ENCODE measurements at places on chromosomes 3 and 15.
A peak's percentile ranks its signal among the peaks of the same experiment; 100 is the strongest.

GRCh38 chr3:9168241-9168741 lies 81.2 kb downstream of the SRGAP3 start:
- DNase-seq: peak; percentile 44

DNA sequence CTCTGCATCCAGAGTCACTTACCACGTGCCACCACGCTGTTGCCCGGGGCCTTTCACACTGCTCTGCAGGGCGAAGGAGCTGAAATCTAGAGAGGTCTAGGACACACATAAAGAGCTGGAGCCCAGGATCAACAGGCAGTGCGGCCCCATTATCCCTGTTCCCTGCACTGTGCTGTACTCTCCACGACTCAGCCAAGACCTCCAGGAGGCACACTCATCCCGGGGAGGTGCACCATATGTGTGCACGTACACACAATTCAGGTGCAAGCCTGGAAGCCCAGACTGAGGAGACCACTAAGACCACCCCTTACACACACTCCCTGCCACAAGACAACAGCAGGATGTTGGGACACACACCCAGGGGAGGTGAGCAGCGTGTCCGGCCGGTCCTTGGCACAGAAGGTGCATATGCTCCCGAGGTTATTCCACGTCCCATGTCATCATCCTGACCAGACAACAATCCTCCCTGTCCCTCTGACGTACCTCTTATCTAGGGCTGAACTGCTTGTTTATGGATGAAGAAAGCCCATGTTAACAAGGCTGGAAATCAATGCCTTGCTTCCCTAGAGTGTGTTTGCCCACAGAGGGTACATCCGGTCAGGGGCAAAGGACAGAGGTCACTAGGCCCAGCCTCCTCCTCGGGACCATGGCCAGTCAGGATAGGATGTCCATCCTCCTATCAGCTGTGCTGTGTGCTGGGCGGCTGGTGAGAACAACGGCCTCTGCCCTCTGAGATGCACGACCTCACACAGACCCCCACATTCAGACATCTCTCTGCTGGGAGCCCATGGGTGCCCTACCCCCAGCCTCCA lies 16.1 kb downstream of the KLF15 start:
- DNase-seq: no peak

- DNase-seq: peak; percentile 26
Measured at GRCh38 chr3:160400030-160400701, 716 bp downstream of the SMC4 start.

DNA sequence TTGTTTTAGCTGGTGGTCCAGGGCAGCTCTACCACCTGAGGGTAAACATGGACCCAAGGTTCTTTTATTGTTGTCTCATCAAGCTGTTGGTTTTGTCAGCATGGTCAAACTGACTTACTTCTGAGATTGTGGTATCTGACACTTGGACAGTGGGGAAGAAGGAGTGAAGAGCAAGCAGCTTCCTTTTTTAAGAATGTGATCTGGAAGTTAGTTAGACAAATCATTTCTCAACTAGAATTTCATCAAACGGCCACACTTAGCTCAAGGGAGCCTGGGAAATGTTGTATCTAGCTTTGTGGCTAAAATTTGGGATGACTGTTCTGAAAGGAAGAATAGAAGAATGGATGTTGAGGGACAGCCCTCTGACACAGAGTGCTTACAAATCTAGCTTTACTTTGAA lies 215.2 kb downstream of the ZNF621 start:
- DNase-seq: no peak

- no peak for DNase-seq
Measured at GRCh38 chr3:7188551-7188950, 327.6 kb downstream of the GRM7 start.

- no peak for DNase-seq
Measured at GRCh38 chr3:23262766-23263165, 59.6 kb downstream of the UBE2E2 start.

DNA sequence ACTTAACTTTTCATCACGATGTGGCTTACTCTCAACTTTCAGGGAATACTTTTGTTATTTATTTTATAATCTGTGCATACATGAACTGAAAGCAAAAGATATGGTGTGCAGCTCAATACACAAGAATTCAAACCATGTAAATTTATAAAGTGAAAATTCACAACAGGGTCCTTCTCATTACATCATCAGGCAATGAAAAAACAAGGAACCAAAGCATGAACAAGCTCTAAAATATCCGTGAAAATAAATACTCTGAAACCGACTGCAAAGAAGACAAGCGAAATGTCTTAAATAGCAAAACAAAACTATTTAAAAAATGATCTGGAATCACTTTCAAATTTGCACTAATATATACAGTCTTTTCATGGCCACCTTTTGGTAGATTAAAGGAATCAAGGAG lies 28.9 kb downstream of the GNB5 start:
- DNase-seq: no peak

- DNase-seq: peak; percentile 25
Measured at GRCh38 chr3:54713455-54713854, 214.4 kb downstream of the LRTM1 start.

DNA sequence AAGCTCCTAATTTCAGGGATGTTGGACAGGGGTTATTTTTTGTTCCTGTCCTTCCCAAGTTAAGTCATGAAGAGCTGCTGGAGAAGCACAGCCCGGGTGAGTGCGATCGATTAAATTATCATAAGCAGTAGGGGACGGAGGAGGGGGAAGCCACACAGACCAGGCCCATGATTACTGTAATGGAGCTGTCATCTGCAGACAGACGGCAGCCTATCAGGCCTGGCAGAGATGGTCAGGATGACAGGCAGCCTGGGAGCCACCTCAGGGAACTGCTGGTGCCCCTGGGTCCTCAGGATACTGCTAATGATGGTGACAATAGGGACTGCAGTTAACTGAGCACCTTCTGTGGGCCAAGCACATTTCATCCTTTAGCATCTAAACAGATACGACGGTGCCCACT lies 147.7 kb downstream of the RAB11A start:
- DNase-seq: no peak

DNA sequence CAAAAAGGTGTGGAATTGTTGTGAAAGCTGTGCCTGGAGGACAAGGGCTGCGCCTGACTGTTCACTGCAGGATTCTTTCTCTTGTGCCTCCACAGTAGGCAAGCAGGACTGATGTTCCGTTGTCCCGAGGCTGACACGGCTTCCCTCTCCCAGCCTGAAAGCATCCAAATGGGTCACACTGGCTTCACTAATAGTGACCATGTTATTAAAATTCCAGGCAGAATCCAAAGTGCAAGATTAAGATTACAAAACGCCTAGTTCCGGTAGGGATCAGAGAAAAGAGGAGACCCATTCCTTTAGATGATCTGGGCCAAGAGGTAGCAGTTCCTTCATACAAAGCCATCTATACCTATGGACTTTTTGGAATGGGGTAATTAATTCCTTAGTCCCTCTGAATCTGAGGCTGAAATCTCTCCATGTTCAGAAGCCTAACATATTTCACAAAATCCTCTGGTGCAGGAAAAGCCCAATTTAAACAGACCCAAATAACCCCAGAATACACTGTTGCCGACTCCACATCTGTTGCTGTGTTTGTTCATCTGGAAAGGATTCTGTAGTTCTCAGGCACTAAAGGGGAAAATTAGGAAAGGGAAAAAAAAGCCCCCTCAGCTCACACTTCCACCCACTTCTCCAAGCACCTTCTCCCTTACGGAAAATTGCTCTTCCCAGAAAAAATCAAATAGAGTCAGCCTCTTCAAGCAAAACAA lies 145.9 kb downstream of the RORA start:
- no peak for DNase-seq

DNA sequence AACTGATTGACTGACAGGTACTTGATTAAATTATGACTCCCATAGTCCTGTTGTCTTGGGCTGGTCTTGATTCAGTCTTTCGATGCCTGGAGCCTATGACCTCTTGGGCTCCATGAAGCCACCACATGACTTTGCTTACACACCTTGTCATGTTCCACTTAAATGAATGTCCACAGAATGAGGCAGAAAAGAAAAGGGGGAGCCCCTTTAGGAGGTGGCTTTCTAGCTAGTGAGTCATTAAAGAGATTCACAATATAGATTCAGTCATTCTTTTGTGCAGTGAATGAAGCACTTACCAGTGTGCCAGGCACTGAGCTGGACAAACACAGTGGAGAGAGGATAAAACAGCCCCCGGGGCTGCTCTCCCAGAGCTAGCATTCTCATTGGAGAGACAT lies 17.1 kb downstream of the VIPR1 start:
- no peak for DNase-seq

GRCh38 chr3:125141596-125142419 lies 70.7 kb downstream of the SLC12A8 start:
- no peak for DNase-seq

GRCh38 chr15:61380270-61380669 lies 151.2 kb upstream of the RORA start:
- DNase-seq: no peak

DNA sequence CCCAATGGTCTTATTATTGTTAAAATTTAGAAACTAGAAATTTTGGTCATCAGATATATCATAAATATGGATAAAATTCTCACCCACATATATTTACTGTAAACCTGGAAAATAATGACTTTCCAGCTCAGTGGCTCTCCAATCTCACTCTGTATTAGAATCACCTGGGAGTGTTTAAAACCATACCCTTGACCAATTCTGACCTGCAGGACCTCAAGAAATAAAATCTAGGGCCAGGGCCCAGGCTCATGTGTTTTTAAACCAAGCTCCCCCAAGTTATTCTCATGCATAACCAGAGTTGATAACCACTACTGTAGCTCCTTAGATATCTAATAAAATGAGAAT lies 372.1 kb downstream of the SHQ1 start:
- DNase-seq: no peak

DNA sequence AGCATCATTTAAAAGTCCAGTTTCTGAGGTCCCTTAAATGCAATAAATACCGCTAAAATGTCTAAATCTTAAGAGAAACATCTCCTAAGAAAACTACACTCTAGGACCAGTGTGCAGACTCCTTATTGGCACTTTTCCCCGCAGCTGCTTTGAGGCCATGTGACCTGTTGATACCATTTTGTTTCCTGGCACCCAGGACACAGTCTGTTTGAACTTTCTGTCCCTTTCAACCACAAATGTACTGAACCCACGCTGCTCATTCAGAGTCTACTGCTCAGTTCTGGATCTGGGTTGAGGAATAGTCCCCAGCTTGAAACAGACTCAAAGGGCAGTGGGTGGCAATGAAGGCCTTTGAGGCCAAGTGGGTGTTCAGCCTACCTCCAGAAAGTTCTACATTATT lies 17.1 kb downstream of the LDHAL6B start:
- no peak for DNase-seq

DNA sequence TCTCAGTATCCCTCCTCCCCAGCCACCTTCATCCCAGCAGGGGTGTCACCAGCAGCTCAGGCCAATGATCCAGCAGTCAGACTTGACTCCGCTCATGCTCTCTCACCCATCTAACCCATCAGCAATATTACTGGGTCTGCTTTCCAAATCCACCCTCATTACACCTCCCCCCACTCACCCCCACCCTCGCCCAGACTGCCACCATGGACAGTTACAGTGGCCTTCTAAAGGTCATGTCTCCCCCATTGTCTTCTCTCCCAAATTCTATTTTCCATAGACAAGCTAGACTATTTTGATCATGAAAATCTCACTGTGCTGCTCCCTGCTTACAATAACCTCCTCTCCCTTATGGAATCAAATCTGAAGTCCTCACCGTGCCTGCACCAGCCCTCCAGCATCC lies 156.0 kb downstream of the TJP1 start:
- DNase-seq: no peak

- no peak for DNase-seq
Measured at GRCh38 chr15:88911766-88912118, 1.4 kb downstream of the MFGE8 start.

GRCh38 chr3:43783987-43784639 lies 93.4 kb downstream of the ABHD5 start:
- DNase-seq: no peak

DNA sequence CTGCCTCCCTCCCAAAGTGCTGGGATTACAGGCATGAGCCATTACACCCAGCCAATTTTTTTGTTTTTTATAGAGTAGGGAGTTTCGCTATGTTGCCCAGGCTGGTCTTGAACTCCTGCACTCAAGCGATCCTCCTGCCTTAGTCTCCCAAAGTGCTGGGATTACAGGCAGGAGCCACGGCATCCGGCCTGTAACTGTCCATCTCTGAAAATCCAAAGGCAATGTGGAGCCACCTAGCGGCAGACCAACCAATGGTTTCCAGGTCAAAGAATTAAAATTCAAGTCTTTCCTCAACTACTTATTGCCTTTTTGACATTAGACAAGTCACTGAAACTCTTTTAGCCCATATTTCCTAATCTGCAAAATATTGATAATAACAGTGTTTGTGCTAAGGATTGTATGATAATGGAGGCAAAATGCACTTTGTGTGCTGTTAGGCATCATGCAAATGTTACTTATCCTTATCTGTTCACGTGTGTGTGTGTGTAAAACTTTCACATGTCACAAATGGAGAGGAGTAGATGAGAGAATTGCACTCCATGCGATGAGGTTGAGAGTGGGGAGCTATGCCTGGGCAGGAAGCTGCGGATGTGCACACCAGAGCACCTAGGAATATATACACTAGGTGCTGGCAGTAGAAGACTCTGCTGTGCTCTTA lies 48.7 kb downstream of the COL8A1 start:
- peak; percentile 52 for DNase-seq

GRCh38 chr3:15108082-15108545 lies 9.2 kb upstream of the RBSN start:
- DNase-seq: peak; percentile 80

- no peak for DNase-seq
Measured at GRCh38 chr15:38040615-38041014, 106.2 kb downstream of the TMCO5A start.

- DNase-seq: no peak
Measured at GRCh38 chr15:33330931-33331330, 20.2 kb downstream of the RYR3 start.

DNA sequence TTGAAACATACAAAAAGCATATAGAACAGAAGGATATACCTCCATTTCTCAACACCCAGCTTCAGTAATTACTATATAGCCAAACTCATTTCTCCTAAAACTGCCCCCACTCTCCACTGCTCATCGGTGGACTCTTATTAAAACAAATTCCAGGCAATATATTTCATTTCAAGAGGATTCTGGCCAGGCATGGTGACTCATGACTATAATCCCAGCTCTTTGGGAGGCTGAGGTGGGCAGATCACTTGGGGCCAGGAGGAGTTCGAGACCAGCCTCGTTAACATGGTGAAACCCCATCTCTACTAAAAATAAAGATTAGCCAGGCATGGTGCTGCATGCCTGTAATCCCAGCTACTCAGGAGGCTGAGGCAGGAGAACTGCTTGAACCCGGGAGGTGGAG lies 40.9 kb downstream of the SNX4 start:
- no peak for DNase-seq

- no peak for DNase-seq
Measured at GRCh38 chr3:37640636-37641375, 220.9 kb upstream of the CTDSPL start.

DNA sequence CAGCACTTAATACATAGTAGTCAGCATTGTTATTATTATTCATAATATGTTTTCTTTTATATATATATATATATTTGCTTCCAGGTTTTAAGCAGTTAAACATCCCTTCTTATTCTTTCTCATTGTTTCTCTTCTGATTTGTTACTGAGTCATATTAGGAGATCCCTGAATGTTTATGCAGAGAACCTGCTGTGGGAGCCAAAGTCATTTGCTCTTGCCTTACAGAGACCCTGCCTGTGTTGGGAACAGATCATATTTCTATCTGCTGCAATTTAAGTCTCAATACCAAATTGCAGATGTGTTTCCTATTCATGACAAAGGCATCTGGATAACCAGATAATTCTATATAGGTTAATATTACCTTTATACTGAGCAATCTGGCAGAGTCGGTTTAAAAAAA lies 323.0 kb upstream of the UMPS start:
- DNase-seq: no peak
